ENCODE measurements at places on chromosomes 11 and 22.

- no peak for DNase-seq
These were observed 2.7 kb downstream of the SIK3 start for GRCh38 chr11:117095284-117096161.

- DNase-seq: no peak
These were observed 60.3 kb downstream of the SIK3 start for GRCh38 chr11:117037975-117038350.

GRCh38 chr11:102886999-102887398 is 12.2 kb upstream of the MMP12 start:
- DNase-seq: no peak

GRCh38 chr11:84607975-84608836 is 1018.9 kb downstream of the DLG2 start:
- DNase-seq: no peak

GRCh38 chr11:12460466-12460865 is 83.1 kb downstream of the PARVA start:
- DNase-seq: no peak

GRCh38 chr11:68447015-68447801 is 13.3 kb upstream of the PPP6R3 start:
- peak; percentile 59 for DNase-seq

Data from stimulated activated CD8-positive, alpha-beta memory T cell treated with anti-CD3 and anti-CD28 coated beads, Interleukin-2, amount 100 ng/mL, for 1 hour (primary cell).